ENCODE measurements at places on chromosomes 7 and 10.

GRCh38 chr7:108486291-108486966 lies 30.2 kb upstream of the NRCAM start:
- DNase-seq = peak; percentile 24

DNA sequence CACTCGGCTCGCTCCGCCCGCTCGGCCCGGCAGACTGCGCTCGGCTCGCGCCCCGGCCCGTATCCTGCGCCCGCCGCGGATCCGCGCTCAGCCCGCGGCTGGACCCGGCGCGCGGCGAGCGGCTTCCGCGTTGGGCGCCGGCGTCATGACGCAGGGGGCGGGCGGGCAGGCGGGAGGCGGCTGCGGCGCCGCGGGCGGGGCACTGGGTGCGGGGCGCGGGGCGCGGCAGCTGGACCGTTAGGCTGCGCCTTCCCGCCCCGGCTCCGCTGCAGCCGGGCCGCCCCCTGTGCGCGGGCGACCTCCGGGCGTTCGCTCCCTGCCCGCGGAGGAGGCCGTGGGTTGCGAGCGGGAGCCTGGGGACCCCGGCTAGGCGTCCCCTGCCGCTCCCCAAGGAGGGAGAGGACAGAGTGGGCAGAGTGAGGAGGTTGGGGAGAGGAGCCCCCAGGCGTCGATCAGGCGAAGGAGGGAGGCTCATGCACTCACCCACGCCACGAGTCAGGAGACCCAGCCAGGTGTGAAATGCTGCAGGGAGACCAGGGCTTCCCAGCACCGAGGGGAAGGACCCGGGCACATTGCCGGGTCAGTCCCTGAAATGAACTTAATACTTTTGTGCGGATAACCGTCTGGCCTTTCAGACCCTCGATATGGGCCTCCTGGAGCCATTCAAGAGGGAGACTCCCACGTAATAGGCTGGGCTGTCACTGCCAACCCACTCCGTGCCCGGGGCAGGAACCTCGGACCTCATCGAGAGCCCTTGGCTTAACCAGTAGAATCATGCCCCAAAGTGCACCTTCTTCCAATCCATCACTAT lies at the start of gene PIP4K2A:
Gene PIP4K2A (minus strand): TSS at position 100 of the 811 bp plus-strand sequence. CDS start 252 bp downstream, outside the sequence.
- peak; percentile 21 for DNase-seq

GRCh38 chr7:114648117-114648516 lies 233.5 kb downstream of the FOXP2 start:
- DNase-seq = no peak

- peak; percentile 4 for DNase-seq
These were observed 43.3 kb upstream of the BTRC start for GRCh38 chr10:101310529-101311184.

GRCh38 chr7:19522486-19522885 lies 186.4 kb downstream of the POLR1F start:
- DNase-seq = peak; percentile 81

DNA sequence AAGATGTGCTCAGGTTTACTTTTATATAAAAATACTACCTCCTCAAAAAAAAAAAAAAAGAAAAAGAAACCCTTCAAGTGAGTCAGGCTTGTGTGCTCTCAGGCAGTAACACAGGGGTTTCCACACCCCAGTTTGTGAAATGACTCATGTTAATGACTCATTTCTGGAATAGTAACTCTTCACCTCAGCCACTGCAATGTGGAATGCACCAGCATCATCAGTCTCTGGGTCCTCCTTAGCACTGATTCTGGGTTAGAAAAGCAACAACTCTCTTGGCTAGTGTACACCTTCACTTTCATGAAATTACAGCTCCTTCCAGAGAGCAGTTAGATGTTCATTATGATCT lies 110.6 kb downstream of the EMX2 start:
- DNase-seq = peak; percentile 93

GRCh38 chr7:44338600-44338999 lies 13.2 kb upstream of the CAMK2B start:
- no peak for DNase-seq

GRCh38 chr10:88062798-88063472 lies 199.5 kb downstream of the PTEN start:
- DNase-seq = peak; percentile 34

GRCh38 chr10:58488921-58489320 lies 23.8 kb upstream of the BICC1 start:
- no peak for DNase-seq

- DNase-seq = peak; percentile 40
These were observed 715.1 kb downstream of the GRID1 start for GRCh38 chr10:85651497-85651882.

DNA sequence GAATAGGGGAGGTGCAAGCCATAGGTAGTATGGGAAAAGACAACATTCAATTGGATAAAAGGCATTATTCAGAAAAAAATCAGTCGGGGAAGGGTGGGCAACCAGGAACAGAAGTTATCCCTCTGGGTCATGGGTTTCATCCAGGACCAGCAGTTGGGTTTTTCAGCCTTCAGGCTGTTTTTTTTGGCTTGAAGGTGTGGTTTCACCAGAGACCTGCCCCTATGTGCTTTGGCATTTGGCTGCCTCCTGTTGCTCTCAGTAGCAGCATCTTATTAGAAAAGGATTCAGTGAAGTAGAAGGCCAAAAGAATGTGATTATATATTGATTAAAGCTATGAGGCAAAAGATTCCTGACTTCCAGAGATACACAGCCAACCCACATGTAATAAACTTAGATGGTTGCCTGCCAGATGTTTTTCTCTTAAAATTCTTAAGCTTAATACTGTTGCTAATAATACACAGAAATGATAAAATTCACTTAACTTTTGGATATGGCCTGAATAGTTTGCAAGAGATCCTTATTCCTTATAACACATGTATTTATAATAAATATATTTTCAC lies 251.7 kb upstream of the CSTF2T start:
- DNase-seq = no peak

Measured in brain microvascular endothelial cell (primary cell).